ENCODE measurements at places on chromosomes 11 and 22.

GRCh38 chr11:17760102-17761029 is 25.8 kb downstream of the KCNC1 start:
- DNase-seq: no peak

DNA sequence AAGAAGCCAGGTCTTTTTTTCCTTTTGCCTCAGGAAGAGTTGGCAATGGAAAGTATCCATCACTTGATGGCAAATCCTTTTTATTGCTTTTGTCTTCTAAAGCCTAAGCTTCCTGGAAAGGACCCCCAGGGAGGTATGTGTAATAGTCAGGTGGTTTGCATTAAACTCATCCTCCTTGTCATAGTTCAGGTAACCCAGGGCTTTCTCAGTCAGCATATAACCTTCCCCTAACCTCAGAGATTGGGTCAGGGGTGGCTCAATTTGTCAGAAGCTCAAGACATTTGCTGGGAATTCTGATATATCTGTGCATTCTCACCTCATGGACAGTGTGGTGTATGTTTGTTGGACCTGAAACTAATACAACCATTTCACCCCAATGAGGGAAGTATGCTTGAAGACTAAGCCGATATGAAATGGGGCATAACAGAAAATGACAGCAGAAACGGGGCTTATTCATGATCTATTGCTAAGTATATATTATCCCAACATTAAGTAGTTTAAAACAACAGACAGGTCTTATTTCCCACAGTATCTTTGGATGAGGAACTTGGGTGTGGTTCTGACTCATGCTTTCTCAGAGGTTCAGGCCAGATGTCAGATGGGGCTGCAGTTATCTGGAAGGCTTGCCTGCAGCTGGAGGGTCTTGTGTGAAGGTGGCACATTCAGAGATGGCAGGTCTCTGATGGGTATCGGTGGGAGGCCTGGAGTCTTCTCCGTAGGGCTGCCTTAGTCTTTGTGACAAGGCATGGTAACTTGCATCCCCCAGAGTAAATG is 135.8 kb upstream of the SPON1 start:
- no peak for DNase-seq

DNA sequence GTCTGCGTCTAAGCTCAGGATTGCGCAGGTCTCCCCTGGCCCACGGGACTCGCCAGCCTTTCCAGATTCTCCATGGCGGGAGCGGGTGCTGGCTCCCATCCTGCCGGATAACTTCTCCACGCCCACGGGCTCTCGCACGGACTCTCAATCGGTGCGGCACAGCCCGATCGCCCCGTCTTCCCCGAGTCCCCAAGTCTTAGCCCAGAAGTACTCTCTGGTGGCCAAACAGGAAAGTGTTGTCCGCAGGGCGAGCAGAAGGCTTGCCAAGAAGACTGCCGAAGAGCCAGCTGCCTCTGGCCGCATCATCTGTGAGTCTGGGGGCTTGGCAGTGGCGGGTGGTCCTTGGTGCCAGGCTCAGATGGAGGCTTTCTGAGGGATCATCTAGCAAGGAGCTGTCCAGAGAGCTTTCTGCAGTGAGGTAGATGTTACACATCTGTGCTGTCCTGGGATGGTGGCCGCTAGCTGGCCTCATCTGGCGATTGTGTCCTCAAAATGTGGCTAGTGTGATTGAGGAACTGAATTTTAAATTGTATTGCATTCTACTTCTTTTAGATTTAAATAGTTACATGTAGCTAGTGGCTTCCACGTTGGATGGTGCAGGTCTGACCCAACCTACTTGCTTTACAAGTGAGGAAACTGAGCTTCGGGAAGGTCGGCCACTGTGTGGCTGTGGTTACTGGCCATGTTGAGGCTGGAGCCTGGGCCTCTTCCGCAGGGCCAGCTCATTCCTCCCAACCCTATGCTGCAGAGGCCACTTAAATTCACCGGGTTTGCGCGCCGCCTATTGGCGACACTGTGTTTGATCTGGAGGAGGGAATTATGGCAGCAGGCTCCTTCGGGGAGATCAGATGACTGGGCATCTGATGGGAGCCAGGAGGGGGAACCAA is 6.7 kb downstream of the INCENP start:
- no peak for DNase-seq

- DNase-seq: no peak
Measured at GRCh38 chr22:38947321-38948140, 9.9 kb upstream of the APOBEC3A start.

DNA sequence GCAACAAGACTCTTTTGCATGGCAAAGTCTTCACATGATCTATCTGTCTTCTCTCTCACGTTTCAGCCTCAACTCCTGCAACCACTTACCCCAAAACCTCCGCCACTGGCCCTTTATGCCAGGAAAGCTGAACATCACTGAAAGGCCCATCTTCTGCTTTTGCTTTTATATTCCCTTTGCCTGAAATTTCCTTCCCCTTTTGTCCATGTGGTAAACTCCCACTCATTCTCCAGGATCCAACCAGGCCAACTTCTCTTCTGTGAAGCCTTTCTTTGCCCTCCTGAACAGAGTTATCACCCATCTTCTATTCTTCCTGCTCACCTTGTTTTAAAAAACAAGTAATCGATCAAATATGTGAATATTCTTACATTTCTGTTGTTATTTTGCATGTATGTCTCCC is 117.8 kb downstream of the WNT11 start:
- DNase-seq: no peak

DNA sequence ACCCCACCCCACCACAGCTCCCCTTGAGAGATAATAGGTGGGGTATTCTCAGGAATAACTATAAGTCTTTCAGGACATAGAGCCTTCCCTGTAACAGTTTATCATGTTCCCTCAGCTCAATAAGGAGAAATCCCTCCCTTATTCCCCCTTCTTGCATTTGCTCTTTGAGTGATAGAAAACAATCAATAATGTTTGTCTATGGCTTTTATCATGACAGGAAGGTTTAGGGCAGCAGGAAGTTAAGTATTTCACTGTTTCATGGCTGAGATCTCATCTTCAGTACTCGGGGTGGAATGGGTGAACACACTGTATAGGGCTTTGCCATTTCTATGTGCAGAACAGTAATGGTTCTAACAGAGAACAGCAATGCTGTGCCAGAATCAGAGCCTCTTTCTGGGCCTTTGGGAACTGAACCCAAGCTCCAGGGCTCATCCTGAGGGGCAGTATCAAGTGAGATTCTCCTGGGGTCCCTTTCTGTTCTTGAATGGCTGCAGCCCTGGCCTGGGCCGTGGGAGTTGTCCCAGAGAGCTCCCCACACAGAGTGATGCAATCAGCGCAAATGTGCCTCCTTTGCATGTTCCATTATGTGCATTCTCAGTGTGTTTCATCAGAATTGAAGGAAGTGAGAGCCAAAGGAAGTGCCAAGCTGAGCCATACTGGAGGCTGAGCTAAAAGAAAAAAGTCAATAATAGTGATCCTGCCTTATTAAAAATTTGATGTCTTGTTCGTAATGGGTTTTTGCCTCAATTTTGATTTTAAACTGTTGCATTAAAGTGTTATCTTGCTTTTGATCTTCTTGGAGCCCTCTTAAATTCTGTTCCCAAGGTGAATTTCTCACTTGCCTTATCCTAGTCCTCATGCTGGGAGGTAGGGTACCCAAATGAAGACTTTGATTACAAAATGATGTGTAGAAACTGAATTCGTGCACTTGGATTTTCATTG is 2.9 kb upstream of the CYP2R1 start:
- DNase-seq: no peak

GRCh38 chr11:26507229-26507628 is 64.8 kb downstream of the MUC15 start:
- no peak for DNase-seq

DNA sequence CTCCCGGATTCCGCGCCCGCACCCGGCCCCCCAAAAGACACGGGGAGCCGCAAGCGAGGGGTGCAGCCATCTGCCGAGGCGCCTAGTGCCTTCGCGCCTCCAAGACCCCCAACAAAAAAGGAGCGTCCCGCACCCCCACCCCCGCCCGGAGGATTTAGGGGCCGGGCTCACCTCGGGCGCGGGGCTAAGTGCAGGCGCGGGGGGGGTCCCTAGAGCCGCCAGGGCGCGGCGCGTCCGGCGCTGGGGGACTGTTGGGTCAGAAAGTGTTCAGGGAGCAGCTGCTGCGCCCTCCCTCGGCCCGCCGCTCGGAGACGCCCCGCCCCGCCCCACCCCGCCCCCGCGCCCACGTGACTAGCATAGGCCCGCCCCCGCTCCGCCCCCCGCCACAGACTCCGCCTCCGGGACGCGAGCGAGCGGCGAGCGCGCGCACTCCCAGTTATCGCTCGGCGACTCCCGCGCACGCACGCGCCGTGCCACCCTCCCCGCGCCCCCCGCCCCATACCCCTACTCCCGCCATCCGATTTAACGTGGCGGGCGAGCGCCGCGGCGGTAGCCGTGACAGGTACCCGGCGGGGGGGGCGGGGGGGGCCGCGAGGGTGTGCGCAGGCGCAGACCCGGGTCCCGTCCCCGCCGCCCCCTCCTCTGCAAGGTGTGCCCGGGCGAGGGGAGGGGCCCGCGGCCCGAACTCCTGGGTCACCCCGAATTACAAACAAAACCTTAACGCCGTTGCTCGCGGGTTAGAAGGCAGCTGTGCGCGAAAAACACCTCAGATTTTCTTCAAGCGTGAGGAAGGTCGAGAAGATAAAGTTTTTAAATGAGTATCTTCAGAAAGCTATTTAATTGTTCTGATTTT is 56.2 kb downstream of the KCNJ4 start:
- peak; percentile 65 for DNase-seq

DNA sequence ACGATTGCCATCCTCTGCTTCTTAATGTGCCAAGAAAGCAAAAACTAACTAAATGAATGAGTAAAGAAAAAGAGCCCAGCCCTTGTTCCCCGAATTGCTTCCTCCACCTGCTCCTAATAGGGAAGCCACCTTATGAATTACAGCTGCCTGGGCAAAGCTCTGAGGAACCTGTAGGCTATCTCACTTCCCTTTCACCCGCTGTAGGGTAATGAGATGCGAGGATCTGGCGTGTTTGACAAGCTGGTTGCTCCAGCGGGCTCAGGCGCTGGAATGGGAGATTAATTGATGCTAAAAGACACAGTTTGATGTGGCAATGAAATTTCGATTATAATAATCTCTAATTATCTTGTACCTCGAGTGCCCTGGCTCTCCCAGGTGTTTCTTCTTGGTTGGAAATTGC is 256.4 kb downstream of the NTM start:
- DNase-seq: no peak

DNA sequence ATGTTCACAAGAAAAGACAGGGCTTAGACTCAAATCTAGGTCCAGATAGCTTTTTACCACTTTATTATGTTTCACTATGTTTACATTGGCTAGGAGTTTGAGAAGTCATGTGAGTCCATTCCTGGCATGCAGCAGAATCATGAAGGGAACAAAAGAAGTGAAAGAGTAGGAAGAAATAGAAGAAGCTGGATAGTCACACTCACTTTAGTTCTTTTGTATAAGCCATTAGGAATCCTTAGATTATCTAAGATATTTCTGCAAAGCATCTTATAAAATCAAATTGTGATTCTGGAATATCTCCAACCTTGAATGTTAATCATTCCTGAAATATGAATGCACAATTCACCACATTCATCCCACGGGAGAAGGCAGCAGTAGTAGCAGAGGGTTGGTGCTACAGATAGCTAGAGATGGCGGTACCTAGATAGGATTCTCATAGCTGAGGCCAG is 31.9 kb downstream of the MAML2 start:
- no peak for DNase-seq

- no peak for DNase-seq
Measured at GRCh38 chr11:46270684-46271083, 6.8 kb upstream of the CREB3L1 start.

- no peak for DNase-seq
Measured at GRCh38 chr11:59112494-59112893, 5.5 kb downstream of the FAM111B start.

DNA sequence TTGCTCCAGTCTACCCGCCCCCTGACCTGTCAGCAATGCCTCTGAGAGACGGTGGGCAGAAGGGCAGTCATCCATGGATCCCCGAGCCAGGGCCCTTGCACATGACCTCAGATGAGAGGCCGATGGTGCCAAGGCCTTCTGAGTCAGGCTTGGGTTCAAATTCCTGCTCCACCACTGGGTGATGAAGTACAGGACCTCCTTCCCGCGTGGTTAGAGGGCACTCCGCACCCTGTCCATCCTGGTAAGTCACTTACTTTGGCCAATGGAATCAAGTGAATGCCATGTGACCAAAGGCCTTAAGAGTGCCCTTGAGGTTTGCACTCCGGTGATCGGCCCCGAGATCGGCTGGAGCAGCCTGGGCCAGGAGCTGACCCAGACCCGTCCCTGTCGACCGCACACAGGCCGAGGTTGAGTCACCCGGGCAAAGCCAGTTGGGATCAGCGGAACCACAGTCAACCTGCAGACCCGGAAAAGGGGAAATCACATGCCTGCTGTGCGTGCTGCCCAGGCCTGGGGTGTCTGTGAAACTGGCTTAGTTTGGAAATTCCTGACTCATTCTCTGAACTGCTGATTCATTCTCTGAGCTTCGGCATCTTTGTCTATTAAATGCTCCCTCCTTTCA is 48.9 kb downstream of the RTL6 start:
- DNase-seq: no peak

GRCh38 chr11:61577383-61578118 is 3.3 kb downstream of the SYT7 start:
- DNase-seq: no peak

DNA sequence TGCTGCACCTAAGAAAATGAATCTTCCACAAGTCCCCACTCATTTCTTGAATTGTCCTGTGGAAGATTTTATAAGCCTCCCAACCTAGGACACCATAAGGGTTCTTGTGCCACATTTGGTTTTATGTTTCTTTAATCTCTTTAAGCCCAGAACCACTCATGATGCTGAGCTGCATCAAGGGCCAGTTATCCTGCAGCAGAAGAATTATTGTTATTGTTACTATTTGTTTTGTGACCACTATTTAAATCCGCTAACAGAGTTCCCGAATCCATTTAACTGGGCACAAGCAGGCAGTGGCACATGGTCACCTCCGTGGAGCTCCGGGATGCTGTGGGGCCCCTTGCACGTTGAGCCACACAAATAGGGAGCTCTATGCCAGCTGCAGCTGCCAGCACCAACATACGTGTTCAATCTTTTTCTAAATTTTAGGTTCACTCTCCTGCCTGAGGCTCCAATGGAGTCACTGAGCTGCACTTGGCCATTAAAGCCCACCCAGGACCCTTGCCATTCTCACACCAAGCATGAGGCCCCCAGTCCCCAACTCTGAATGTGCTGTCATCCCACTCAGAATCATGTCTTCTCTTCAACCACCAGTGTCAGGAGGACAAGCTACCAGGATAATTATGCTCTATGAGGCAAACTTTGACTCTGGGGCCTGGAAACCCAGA is 60.6 kb downstream of the DGCR2 start:
- DNase-seq: no peak

- no peak for DNase-seq
Measured at GRCh38 chr11:17972987-17973386, 39.9 kb downstream of the SERGEF start.

Measured in activated T-helper 1 cell treated with anti-CD3 and anti-CD28 coated beads, Interleukin-2, amount 50 U/mL, for 16 hours (primary cell).